Activated CD4-positive, alpha-beta T cell treated with anti-CD3 and anti-CD28 coated beads, Interleukin-2, amount 50 U/mL, for 1 hour (primary cell): ENCODE measurements at places on chromosomes 3 and 15.
A peak's percentile ranks its signal among the peaks of the same experiment; 100 is the strongest.

- no peak for DNase-seq
Measured at GRCh38 chr3:335240-335639, 138.7 kb downstream of the CHL1 start.

DNA sequence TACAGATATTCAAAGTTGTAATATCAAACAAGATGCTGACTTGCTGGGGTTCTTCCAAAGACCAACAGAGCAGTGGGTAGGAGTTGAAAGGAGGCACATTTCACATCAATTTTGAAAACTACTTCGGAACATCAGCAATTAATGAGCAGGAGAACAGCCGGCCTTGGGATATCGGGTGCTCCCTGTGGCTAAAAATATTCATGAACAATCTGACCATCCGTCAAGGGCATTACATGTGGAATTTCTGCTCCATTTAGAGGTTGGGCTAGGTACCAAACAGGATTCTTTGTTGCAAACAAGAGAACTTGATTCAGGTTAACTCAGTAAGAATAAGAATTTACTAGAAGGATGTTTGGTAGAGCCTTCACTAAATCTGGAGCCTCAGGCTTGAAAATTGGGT, 223.9 kb downstream of the RYR3 start:
- DNase-seq = no peak

- no peak for DNase-seq
Measured at GRCh38 chr15:101135532-101136166, 116.2 kb downstream of the CHSY1 start.

GRCh38 chr3:41600616-41601015, 361.3 kb downstream of the ULK4 start:
- DNase-seq = no peak

GRCh38 chr3:80643421-80643820, 875.6 kb upstream of the ROBO1 start:
- no peak for DNase-seq

- DNase-seq = no peak
Measured at GRCh38 chr3:124248471-124249028, 256.6 kb upstream of the ROPN1 start.

- DNase-seq = no peak
Measured at GRCh38 chr3:48343432-48343831, 10.0 kb upstream of the SPINK8 start.

DNA sequence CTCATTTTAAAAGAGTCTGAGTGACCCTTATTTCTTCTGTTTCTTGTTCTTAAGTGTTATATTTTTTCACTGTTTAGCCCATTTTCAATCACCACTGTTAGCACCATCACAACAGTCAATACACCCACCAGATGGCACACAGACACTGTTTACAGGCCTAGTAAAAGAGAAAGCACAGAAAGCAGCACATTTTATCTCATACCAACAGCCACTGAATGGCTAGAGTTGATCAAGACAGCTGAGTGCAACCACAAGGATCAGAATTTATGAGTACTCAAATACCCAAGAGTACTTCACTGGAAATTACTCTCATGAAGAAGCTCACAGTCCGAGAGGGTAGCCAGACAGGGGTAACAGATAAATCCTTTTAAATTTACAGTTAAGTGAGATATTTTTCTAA, 127.0 kb downstream of the TFDP2 start:
- DNase-seq = no peak

GRCh38 chr15:83571820-83572707, 81.9 kb upstream of the ADAMTSL3 start:
- no peak for DNase-seq

DNA sequence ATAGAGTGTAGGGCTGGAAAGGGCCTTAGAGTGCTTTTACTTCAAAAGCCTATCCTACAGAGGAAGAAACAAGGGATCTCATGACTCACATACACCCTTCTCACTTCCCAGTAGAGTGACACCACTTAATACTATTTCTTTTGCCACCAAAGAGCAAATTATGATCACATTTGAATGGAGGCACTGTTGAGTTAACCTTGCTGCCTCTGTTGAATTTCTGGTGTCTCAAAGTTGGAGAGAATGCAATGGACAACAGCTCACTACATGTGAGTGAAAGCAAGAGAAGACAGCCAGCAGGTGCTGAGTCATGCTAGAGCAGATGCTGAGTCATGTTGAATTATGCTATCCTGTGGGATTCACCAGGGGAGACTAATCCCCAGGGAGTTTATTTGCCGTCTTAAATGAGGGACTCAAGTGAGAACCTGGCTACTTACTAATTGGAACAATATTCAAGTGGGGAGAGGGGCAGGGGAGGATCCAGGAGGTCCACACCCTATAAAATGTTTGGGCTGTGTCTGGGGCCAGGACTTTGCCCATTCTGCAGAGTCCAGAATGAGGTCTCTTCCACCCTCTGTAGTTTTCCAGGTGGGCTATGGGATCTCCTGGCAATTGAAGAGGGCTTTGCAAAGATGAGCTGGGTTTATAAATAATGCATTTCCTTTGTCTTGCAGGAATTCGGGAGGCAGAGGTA, 35.8 kb downstream of the ST8SIA2 start:
- DNase-seq = no peak

DNA sequence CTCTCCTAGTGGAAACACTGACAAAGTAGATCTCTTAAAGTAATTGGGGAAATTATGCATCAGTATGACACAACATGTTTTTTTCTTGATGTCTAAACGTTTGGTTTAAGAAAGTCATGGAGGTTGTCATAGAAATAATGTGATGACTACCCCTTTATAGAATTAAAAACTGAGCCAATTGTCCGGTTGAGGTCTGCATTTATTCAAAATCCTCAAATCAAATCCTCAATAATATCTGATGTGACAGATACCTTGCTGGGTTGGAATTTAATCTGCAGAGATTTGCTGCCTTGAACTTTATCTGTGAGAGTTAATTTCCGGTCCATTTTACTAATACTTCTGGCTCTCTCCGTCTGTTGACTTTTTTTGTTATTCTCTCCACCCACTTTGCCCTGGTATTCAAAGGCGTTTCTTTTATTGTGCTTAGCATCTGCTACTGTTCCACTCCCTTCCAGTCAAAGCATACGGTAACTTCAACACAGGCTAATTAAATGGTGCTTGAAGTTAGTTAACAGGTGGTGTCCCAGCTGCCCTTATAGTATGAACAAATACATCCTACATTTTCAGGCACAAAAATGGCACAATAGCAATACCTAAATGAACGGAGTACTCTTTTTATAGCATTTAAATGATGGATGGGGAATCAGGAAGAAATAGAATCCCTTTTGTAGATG, 628.3 kb downstream of the ROBO1 start:
- DNase-seq = no peak

GRCh38 chr3:46566040-46566641, at the start of gene LRRC2:
TSS of gene LRRC2 (minus strand) at chr3:46566302. CDS start at chr3:46551591, 14,711 bp downstream.
- peak; percentile 26 for DNase-seq

GRCh38 chr3:74331711-74332110, 282.7 kb downstream of the CNTN3 start:
- DNase-seq = no peak

DNA sequence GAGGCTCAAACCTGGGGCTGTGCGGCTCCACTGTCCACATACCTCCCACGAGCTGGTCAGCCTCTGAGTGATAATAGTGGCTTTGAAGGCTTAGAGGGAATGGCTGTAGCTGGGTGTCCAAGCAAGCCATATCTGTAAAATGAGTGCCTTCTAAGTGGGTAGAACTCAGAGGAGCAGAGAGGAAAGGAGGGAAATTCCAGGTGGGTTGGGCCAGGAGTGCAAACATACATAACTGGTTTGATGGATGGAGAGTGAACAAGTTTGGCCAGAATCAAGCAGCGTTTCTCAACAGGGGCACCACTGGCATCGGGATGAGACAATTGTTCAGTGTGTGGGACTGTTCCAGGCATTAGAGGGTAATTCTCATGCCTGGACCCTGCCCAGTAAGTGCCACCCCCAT, 91.1 kb downstream of the ASB7 start:
- DNase-seq = no peak

DNA sequence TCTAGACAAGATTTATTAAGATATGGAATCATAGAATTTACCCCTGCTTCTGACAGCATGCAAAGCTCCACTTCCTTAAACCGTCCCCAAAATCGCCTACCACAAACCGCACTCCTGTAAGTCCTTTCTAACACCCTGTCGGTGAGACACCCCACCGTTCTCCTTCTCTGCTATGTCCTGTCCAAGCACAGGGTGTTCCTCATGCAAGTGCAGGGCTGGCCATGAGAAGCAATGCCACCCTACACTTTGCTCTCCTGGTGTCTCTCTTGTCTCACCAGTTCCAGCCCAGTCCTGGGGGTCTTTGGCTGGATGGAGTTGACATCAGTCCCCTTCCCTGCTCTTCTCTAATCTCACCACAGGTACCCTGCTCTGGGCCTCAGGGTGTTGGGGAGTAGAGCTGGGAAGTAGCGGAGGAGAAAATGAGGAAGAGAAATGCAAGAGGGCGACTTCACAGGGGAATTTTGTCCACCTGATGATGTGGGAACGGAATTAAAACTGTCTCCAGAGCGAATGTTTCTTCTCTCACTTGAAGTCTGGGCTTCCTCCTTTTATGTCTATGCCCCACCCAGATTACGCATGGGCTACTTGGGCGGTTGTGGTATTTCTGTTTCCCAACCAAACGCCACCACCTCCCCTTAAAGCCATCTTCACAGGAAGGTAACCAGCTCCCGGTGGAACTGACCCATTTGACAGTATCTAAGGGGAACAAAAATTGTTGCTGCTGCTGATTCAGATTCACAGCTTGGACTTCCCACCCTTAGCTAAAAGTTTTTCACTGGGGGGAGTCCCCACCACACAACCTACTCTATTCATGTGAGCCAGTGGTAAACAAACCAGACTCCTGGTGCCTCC, 49.9 kb downstream of the CASR start:
- no peak for DNase-seq

DNA sequence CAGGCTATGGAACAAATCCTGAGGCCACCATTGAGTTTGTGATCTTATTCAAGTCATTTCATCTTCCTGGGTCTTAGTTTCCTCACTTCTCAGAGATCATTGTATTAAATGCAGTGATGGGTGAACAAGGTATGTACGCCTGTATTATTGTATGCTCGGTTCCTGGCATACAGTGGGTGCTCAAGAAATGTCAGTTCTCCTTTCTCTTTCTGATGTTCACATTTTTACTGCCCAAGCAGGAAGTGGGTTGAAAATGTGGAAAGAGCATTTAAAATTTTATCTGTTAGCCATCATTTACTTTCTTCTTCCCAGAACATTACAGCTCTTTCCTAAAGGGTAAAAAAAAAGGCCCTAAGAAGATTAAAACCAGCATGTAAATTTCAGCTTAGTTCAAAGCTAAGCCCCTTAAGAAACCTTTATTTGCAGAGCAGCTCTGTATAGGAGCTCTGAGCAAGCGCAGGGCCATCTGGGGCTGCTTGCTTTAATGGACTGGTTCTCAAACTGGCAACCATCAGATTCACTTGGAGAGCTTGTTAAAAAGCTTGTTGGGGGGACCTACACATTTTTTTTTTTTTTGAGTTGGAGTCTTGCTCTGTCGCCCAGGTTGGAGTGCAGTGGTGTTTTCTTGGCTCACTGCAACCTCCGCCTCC, 179.4 kb downstream of the CHST2 start:
- DNase-seq = no peak

DNA sequence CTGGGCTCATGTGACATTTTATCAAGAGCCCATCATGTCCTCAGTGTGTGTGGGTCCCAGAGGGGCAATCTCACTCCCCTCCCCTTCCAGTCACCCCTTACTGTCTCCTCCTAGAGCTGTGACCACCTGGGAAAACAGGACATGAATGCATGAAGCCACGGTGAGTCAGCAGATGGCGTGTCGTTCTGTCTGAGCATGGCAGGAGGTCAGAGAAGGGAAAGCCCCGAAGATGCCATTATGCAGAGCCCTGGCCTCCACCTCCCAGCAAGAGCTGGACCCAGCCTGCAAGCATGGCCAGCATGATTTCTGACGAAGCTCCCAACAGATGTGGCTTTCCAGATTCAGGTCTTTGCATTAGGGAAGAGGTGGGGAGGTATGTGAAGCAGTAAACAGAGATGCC, 118.5 kb downstream of the TLE3 start:
- no peak for DNase-seq

DNA sequence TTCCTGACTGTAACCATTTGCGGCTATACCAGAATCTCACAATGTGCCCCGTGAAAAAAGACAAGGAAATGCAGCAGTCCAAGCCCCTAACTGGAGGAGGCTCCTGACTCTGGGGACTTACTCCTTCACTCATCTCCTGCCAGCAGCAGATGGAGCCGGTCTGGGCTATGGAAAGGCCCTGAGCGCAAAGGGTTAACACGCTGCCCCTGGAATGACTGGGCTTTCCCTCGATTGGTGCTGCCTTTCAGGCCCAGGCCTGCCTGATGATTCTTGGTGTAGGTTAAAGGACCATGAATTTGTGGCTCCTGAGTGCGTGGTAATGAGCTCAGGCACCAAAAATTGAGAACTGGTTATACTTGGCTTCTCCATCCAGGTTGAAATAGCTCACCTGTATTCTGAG, 42.3 kb upstream of the GALNT15 start:
- no peak for DNase-seq

DNA sequence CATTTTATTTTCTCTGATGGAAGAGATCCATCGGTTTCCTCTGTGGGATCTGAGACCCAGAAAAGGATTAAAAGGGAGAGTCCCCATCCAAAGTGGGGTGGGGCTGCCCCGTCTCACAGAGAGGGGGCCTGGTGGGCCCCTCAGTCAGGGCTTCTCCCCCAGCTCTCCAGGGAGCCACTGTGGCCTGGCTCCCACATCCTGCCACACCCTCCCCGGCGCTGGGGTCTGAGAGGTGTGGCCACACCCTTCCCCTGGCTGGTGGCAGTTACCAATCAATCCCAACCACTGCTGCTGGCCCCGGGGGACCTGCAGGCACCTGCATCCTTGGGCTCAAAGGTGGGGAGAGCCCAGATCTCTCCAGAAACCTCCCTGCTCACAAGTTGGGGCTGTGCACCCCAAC, 161.8 kb upstream of the IQSEC1 start:
- no peak for DNase-seq

DNA sequence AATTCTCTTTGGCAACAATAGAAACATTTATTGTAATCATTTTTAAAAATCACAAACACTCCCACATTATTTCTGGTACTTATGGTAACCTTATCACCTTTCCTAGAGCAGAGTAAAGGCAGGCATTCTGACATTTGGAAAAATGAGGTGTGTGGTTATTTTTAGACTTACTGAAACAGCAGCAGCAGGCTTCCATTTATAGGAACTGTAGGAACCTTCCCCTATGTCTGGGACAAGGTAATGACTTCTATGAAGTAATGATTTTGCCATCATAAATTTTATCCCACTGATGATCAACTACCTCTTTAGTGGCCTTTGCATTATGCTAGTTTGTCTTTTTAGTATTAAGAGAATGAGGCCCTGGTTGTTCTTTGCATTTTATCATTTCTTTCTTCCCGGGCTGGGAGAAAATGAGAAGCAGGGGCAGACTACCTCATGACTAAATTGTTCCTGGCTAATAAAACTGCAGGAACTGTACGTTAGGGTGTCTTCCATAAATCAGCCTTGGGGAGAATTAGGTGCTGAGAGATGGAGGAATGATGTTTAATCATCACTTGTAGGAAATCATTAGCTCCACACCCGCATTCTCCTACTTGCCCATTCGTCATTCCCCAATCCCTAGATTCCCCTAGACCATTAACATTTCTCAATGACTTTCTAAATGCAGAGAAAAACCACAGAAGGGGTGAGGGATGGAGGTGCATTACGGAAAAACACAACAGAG, 680.3 kb downstream of the AGBL1 start:
- no peak for DNase-seq

- no peak for DNase-seq
Measured at GRCh38 chr3:36647423-36647853, 116.9 kb downstream of the DCLK3 start.

GRCh38 chr15:53962646-53963561, 15.3 kb upstream of the UNC13C start:
- no peak for DNase-seq

- no peak for DNase-seq
Measured at GRCh38 chr3:172617976-172618375, 92.9 kb downstream of the NCEH1 start.

- DNase-seq = no peak
Measured at GRCh38 chr3:42071904-42072812, 19.0 kb upstream of the TRAK1 start.
